ENCODE measurements at places on chromosomes 12 and 14.

DNA sequence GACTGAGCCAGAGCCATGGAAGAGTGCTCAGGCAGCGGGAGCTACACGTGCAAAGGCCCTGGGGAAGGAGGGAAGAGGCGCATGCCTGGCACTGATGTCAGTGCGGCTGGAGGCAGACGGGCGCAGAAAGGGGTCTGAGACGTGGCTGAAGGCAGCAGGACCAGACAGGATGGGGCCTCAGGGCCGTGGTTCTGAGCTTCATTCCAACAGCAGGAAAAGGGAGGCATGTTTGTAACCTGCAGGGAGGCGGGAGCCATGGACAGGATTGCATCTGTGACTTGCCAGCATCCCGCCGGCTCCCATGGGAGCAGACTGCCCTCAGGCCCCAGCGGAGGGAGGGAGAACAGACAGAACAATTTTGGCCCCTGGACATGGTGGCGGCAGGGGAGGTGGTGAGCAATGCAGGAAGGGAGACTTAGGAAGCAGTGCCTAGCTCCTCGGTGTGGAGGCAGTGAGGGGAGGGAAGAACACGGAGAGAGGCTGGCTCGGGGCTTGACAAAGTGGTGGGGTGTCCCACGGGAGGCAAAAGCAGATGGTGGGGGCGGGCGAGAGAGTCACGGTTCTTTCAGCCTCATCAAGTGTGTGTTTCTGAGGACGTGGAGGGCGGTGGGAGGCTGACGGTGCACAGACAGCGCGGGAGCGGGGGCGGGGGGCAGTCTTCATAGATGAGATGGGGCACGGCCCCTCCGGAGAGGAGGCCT lies 33.3 kb upstream of the INF2 start:
- peak; percentile 84 for DNase-seq

DNA sequence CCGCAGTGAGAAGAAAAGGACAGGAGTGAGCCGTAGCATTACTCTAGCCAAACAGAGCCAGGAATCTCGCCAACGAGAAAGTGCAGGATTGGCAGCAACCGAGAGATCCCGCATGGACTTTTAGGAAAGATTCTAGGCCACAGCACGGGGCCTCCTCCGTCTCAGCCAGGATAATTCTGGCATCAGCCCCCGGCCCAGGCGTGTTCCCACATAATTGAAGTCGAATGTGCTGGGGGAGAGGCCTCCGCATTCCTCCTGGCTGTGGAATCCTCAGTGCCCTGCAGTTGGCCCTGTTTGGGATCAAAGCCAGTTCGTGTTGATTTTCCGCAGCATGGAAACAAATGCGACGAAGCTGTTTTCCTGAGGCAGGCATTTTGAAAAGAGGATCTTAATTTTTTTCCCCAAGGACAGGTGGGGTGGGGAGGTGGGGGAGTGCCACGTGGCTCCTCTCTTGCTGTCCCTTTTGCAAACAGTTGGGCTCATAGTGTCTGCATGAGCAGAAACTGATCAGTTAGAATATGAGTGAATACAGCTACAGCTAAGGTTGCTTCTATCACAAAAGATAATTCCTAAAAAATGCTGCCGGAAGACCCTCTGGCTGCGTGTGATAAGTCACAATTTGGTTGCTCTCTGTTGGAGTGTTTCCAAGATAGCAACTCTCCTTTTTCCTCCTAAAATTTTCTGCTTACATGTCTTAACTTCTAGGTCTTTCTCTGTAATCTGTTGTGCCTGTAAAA lies 37.3 kb upstream of the ATXN2 start:
- DNase-seq = peak; percentile 92

GRCh38 chr12:66799551-66799950 lies 120.7 kb upstream of the GRIP1 start:
- DNase-seq = no peak

DNA sequence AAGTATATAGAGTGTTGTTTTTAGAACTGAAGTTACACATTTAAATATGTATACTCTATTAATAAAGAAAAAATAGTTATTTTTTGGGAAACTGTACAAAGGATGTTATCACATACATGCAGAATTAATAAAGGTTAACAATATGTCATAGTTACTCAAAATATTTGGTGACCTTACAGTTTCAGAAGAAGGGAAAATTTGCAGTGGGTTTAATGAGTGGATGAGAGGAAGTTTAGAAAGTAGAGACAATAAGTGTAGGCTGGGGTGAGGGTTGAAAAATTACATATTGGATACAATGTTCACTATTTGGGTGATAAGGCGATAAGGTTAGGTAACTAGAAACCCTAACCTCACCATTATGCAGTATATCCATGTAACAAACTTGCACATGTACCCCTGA lies 13.5 kb downstream of the WNK1 start:
- no peak for DNase-seq

GRCh38 chr12:112535637-112536366 lies 117.1 kb downstream of the PTPN11 start:
- DNase-seq = no peak

DNA sequence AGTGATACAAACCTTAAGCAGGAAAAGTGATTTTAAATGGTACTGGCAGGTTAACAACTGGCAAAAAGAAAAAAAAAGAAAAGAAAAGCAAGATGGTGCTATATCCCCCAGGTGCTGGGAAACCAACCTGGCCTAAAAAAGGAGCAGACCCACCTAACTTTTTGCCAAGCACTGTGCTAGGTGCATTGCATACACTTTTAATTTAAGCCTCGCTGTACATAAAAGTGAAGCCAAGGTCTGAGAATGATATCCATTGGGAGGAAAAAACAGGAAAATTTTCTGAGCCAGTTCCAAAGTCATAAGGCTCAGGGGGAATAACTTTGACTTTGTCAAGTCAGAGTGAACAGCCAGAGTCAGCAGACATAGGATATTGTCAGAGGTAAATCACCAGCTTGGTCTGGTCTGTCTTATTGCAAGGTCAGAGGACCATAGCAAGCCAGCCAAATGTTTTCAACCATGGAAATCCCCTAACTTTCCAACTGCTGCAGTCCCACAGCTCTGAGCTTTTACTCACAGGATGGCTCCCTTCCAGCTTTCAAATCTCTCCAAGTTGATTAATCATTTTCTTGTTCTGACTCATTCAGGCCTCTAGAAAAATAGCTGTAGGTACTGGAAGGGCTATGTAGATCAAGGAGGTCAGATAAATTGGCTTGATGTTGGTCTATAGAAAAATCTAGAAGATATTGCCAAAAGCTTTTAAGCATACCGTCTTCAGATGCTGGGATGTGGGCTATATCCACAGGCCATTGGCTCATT lies 412.9 kb downstream of the RAD51B start:
- DNase-seq = no peak

DNA sequence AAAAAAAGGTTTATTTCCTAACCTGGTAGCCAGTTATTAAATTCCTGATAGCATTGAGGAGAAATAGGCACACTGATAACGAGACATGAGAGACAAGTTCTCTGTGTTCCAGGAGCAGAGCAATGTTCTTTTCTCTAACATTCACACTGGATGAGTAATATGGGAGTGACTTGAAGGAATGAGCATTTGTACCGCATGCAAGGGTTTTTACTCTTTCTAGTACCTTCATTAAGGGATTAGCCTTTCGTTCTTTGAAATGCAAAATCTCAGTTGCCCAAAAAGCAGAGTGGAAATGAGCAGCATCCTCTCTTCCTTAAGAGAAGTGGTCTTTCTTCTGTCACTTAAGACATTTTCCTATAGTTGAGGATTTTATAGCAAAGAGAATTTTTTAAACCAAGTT lies 54.7 kb downstream of the FGD4 start:
- DNase-seq = no peak

DNA sequence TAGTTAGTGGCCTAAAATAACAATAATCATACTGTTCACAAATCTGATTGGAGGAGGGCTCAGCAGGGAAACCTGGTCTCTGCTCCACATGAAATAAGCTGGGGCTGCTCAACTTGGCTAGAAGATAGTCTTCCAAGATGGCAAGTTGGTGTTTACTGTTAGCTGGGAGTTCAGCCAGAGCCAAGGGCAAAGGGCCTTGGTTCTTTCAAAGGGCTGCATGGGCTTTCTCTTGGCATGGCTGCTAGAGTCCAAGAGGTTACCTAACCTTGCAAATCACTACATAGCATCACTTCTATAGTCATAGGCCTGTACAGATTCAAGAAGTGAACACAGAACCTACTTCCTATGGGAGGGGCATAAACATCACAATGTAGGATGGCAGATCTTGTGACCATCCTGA lies 7.1 kb downstream of the EXOC5 start:
- DNase-seq = no peak

DNA sequence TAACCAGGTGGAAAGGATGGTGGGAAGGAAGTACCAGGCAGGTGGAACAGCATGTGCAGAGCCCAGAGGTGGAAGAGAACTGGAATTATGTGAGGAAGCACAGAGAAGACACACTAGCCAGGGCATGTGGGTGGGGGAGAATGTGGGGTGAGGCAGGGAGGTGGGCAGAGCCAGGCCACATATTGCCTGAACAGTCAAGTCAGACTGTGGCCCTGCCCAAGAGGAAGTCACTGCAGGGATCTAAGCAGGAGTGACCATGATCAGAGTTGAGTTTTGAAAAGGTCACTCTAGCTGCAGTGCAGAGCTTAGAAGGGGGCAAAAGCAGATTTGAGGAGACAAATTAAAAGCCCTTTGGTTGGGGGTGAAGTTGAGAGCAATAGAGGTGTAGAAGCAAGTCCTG lies 114.0 kb upstream of the SLC38A2 start:
- DNase-seq = no peak

- peak; percentile 82 for DNase-seq
Measured at GRCh38 chr12:48996794-48997718, 2.1 kb downstream of the DDN start.

DNA sequence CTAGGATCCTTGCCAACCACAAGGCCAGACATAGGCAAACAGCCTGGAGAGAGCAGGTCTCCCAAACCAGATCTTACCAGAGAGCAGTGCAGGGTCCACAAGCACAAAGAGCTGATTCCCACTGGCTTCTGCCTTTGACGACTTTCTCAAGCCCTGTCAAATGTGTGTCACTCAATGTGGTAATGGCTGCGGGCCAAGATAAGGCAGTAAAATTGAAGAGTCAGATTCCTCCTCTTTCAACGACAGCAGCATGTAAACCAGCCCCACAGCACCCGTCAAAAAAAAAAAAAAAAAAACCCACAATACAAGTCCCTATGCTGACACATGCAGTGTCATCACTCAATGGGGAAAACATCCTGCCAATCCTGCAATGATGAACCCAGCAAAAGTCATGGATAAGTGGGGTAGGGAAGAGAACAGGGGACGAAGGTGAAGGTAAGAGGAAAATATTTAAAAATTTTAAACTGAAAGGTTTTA lies at the start of gene STON2:
Gene STON2 (minus strand): TSS at position 123 of the 477 bp plus-strand sequence. CDS start 1,942 bp downstream, outside the sequence.
- no peak for DNase-seq

GRCh38 chr14:76307786-76308780 lies 67.9 kb upstream of the ESRRB start:
- no peak for DNase-seq

- DNase-seq = no peak
Measured at GRCh38 chr12:44525806-44526654, 350.1 kb downstream of the NELL2 start.

GRCh38 chr14:45838597-45838996 lies 585.6 kb upstream of the MIS18BP1 start:
- no peak for DNase-seq

DNA sequence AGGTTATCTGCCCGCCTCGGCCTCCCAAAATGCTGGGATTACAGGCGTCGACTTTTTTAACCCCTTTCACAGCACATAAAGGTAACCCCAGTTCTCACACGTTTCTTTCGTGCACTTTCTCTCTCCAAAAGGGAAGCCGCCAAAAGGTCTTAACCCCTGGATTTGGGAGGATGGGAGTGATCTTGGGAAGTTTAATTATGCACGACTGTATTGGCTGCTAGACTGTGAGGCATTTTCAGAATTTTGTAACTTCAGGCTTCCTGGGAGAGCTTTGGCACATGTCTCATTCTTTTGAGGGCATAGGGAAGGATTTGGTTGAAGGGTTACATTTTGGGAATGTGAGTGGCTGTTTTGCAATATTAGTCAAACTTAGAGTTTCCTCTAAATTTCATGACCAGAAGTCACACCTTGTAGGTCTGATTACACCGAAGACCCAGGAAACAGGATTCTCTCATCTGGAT lies 1.4 kb upstream of the SMARCC2 start:
- no peak for DNase-seq

DNA sequence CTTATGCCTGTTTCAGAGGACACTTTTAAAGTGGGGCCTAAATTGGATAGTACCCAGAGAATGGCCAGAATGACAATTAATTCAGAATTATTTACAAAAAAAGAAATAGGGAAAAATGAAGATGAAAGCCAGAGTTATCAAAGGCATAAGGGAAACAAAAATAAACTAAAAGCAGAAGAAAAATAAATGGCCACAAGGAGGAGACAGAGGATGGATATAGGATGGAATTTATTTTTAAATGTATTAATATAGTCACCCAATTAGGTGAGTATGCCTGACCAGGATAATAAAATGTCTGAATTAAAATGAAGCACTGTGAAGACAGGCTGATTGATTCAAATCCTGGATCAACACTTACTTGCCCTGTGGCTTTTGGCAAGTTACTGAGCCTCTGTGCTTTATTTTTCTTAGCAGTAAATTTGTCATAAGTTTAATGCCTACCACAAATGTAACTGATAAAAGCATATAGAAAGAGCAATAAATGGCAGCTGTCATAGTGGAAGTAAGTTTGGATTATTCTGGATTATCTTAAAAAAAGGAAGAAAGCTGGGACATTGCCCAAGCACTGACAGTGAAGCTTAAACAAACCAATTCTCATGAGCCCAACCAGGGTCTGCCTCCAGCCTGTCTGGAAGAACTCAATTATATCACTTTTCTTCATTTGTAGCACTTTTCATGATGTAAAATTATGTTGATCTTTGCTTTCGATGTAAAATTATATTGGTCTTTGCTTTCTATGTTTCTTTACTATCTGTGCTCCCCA lies 3.5 kb downstream of the CLEC9A start:
- no peak for DNase-seq

DNA sequence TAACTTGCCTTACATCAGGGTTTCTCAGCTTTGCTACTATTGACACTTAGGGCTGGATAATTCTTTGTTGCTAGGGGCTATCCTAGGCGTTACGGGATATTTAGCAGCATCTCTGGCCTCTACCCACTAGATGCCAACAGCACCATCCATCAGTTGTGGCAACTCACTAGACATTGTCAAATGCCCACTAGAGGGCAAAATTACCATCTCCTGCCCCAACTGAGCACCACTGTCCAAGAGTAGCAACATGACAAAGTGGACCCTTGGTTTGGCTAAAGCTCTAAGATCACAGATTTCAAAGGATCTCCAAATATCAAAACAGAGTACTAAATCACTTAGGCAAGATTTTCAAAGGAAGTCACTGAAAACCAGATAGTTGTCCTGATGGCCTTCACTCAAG lies 251.7 kb upstream of the TBX3 start:
- DNase-seq = peak; percentile 11

DNA sequence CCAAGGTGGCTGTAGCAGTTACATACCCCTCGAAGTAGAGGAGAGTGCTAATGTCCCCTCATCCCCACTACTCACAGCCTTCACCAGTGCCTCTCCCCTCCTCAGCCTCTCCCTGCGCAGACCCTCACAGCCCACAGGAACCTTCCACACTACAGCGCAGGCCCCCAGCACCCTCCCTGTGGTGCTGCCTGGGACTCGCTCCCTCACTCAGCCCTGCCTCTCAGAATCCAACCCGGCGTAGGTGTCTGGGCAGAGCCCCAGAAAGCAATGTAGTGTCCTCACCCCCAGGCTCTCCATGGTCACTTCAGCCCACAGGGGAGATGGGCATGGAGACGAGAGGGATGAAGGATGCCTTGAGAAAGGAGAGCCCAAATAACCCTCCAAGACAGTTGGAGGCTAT lies 10.9 kb upstream of the ZNF740 start:
- DNase-seq = no peak
